ENCODE measurements at places on chromosomes 3 and 15.

- no peak for DNase-seq
Measured at GRCh38 chr15:82846621-82847020, 37.2 kb downstream of the WHAMM start.

DNA sequence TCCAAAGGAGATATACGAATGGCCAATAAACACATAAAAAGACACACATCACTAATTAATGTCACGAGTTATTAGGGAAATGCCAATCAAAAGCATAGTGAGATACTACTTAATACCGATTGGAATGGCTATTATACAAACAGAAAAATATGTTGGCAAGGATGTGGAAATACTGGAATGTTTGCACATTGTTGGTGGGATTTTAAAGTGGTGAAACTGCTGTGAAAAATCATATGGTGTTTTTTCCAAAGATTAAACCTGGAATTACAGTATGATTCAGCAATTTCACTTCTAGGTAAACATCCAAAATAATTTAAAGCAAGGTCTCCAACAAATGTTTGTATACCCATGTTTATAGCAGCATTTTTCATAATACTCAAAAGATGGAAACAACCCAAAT lies 765.5 kb downstream of the VGLL3 start:
- DNase-seq: no peak

GRCh38 chr3:74489050-74489792 lies 125.2 kb downstream of the CNTN3 start:
- DNase-seq: no peak

DNA sequence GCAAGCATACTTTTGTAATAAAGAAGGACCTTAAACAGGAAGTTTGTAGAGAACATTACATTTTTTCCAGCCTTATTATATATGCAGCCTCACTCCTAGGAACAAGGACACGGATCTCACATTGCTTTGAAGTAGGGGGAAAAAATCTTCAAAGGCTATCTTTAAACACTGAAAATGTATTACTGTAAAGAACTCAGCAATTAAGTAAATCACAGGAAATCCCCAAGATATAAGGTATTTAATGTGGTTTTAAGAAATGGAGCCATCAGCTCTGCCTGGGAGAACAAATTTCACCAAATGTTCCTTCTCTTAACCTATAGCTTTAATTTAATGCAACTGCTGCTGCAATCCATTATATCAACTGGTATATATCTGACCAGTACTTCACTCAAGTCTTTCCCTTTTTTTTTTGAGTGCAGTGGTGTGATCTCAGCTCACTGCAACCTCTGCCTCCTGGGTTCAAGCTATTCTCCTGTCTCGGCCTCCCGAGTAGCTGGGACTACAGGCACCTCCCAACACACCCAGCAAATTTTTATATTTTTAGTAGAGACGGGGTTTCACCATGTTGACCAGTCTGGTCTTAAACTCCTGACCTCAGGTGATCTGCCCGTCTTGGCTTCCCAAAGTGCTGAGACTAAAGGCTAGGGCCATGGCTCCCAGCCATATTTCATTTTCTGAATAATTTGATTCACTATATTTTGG lies 2.8 kb downstream of the BTLA start:
- no peak for DNase-seq

DNA sequence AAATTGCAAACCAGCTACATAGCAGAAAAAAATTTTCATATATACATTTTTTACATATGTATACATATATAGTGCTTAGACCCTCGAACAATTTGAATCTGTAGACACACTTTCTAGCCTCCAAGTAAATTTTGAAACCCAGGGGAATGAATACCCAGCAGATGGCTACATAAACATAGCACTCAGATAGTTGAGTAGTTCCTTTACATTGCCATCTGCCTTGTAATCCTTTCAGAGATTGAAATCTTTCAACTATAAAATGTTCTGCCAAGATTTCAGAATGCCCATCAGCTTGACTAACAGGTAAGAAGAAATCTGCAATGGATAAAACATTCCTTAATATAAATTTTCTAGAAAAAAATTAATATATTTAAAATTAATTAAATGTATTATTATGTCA lies 1333.5 kb upstream of the CADM2 start:
- DNase-seq: no peak

GRCh38 chr15:40029979-40030893 lies 8.7 kb downstream of the SRP14 start:
- no peak for DNase-seq

DNA sequence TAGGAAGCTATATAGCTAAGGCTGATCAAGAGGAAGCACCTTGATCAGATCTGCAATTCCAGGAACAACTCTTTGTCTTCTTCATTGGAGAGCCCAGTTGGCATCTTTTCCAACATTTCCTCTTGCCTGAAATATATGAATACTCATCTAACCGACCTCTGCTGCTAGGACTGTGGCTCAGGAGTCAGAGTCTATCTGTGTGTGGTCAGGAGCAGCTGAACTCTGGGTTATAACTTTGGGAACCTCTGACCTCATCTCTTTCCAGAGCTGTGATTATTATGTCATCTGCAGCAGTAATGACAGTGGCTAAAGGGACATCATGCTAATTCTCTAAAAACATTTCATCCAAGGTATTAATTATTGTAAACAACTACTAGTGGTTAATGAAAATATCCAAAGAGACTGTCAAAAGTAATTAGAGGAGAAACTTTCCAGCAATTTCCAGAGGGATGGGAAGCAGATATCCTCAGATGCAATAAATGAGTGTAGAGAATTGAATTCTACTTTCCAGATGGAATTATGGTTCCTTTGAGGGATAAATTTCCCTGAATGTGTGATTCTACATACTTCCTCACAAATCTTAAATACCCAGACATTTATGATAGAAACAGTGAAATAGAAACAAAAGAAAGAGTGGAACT lies 11.5 kb upstream of the SPINK8 start:
- no peak for DNase-seq

DNA sequence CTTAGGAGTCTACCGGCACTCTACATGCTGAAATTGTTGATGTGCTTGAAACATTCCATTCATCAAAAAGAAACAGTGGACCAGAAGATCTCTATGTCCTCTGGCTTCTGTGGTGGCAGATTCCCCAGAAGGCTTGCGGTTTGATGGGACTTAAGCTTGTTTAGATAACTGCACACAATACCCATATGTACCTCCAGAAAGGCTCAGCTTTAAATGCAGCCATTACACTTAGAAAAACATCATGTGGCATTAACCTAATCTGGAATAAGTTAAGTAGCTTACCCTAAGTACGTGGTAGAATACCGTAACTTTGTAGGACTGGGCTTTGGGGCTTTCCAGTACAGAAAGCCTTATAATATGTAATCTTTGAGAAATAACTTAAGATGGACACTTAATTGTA lies 187.3 kb downstream of the RBMS3 start:
- no peak for DNase-seq

- DNase-seq: no peak
Measured at GRCh38 chr3:20096135-20096685, 56.0 kb downstream of the KAT2B start.
